ENCODE measurements at places on chromosomes 4 and X. TPM values are rescaled to one million over a fixed set of nuclear protein-coding genes. Genes with fewer than 3 reads are reported as not detected.

DNA sequence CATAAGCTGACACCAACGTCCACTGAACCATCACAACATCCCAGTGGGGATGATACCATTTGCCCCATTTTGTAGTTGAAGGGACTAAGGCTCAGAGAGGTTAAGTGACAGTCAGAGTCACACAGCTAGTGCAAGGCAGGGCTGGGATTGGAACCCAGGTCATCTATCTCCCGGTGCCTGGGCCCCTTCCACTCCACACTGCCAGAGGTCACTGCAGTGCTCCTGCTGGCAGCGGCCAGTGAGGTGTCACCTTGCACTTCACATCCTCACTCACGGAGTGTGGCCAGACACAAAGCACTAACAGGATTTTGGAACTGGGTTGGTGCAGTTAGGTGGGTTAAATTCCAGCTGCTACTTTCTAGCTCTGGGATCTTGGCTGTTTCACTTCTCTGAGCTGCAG is 118.7 kb downstream of the ENPP6 start:
- no peak for ATAC-seq

Gene CABS1
- total RNA-seq, result not detected

DNA sequence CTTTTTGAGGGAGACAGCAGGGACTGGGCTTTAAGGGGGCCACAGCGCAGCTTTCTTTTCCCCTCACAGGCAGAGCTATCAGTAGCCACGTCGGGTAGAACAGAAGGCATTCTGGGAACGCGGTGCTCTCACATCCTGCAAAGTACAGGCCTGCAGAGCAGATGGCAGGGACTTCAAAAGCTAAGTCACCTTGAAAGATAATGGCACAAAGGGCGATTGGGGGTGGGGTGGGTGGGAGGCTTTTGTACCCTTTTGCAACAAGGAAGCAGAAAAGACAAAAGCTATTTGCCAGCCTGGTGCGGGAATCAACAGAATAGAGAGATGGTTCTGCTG is 93.9 kb downstream of the PHKA2 start:
- no peak for ATAC-seq

Gene ARHGEF38
- total RNA-seq, result not detected

Gene TRIM75
- not detected for total RNA-seq

GRCh38 chr4:174365018-174365587 is 81.4 kb downstream of the CEP44 start:
- no peak for ATAC-seq

Gene GPRIN3
- total RNA-seq, result 43.5 TPM

DNA sequence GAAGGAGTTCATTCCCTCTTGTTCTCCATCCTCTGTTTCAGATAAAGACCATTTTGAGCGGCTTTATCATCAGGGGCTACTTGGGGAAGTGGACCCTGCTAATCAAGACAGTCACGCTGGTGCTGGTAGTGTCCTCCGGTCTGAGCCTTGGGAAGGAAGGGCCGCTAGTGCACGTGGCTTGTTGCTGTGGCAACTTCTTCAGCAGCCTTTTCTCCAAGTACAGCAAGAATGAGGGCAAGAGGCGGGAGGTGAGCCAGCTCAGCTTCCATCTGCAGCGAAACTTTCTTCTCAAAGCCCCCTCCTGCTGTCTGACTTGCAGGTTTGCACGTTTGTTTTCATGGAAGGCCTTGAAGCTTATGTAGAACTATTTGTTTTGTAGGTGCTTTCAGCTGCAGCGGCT is 49.5 kb downstream of the CLCN4 start:
- no peak for ATAC-seq

DNA sequence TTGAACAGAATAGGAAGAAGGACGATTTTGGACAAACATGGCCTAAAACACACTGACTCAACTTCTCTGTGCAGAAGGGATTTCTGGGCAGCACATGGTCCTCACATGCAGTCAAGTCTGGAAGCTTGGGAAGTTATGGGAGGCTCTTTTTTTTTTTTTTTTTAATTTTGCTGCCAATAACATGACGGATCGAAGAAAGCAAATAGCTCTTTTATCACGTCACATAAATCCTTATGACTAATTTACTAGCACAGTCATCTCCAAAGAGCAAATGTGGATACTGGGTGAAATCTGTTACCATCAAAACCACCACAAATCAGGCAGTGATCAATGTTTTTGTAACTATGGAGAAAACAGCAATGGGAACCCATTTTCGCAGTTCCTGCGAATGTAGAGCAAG is 193.3 kb upstream of the FAM9B start:
- ATAC-seq, result peak; percentile 34

DNA sequence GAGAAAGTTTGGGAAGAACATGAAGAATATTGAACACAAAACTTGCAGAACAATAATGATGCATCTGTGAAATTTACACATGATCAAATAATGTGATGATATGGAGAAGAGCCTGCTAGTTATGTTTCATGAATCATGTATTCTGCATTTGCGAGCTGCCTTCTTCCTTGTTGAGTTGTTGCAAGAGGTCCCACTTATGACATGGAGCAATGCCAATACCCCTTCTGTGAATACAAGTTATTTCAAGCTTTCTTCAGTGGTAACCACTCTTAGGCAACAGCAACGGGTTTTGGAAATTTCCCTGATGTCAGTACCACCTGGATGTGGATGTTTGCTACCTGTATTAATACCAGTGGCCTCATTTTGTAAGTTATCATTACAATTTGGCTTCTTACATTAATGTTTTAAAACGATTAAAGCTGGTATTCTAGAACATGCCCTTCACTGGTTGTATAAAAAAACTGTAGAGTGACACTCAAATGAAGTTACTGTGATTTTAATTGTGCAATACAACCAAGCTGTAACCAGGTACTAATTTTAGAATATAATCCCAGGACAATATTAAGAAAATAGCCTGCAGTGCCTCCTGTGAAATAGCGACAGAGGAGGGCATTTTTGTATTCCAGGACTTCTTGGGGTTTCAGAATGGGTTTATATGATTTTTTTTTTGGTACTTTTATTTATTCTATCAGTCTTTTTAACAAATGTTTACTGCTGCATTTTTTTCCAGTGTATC is 25.3 kb downstream of the IQCM start:
- ATAC-seq, result no peak

- no peak for ATAC-seq
Measured at GRCh38 chr4:4408132-4408523, 21.2 kb downstream of the NSG1 start.

DNA sequence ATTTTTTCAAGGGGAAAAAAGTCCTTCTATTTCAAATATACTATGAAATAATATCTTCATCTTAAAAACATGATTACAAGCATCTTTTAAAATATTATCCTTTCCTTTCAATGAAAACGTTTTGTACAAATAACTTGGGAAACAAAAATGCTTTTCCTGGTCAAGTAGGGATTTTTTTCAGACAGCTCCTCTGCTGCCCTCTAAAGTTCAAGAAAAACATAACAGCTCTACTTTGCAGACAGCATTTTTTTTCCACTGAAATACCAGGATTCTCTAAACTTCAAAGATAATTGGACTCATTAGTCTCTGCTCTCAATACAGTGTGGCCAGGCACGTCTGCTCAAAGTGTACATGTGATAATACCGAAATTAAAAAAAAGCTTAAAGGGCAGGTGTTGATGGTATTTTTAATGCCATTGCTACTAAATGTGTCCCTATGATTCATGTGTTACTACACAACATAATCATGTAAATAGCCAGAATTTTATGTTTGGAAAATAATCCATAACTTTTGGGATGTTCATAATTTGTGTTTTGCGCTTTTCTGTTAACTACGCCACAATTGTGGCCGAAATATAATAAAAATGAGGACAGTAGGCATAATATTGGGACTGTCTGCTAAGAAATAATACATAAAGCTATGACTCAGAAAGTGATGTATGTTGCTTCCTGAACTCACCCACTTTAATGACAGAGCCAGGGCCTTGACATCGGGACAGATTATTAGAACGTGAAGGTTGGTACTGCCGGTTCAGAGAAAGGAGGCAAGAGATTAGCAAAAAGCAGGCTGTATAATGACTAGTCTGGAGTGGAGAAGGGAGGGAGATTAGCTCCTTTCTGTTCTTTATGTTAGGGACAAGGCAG is 478.9 kb downstream of the KCNIP4 start:
- ATAC-seq, result no peak

DNA sequence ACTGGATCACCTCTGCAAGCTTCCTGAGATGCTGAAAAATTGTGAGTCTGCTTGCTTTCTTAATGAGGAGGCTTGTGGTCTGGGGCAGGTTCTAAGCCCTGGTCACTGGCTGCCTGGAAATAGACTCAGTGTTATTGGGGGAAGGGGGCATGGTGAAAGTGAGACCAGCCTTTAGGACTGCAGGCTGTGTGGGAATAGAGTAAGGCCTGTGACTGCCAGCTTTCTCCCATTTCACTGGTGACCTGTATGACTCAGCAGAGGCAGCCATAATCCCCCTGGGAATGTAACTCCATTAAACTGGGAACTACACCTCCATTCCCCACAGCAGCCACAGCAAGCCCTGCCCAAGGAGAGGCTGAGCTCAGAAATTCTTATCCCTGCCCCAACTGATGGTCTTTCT is 55.9 kb upstream of the IL15 start:
- no peak for ATAC-seq

DNA sequence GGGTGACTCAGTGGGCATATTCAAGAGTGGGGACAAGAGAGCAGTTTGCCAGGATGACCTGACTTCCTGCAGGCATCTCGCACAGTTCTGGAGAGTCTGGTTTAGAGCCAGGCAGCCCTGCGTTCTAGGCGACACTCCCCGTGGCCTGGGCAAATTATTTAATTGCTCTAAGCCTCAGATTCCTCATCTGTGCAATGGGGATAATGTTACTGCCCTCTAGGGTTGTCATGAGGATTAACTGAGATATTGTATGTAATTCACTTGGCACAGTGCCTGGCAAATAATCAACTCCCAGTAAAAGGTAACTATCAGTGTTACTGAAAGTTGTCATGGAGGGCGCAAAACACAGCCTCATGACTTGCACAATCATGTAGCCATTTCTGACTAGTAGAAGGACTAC is 48.8 kb upstream of the PITX2 start:
- ATAC-seq, result no peak

Gene BMP15
- not detected for total RNA-seq

DNA sequence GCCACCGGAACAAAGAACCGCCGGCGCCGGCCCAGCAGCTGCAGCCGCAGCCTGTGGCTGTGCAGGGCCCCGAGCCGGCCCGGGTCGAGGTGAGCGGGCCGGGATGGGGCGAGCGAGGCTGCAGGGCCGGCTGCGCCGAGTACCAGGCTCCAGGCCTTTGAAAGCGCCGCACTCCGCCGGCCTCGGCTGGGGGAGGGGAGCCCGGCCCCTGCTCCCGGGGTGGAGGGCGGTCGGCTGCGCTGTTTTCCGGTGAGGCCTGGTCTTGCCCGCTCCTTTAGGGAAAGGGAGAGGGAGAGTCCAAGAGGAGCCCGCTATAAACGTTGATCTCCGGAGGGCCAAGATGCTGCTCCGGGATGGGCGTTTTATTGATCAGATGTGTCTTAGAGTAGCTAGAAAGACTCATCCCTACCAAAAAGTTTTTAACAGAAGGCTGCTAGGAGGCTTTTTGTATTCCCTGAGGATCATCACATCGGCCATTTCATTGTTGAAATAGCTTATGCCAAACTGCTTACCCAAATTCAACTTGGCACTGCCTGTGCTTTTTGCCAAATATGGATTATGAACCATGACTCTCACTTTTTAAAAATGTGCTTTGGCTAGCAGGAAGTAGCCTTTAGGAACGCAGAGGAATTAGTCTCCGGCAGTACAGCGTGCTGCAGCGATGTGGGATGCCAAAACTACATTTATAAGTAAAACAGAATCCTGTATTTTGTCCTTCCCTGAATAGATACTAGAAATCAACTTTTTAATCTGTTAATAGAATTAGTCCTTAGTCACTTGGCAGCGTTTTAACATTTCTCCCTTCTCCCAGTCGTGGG is 760 bp downstream of the TMEM165 start:
- peak; percentile 13 for ATAC-seq

DNA sequence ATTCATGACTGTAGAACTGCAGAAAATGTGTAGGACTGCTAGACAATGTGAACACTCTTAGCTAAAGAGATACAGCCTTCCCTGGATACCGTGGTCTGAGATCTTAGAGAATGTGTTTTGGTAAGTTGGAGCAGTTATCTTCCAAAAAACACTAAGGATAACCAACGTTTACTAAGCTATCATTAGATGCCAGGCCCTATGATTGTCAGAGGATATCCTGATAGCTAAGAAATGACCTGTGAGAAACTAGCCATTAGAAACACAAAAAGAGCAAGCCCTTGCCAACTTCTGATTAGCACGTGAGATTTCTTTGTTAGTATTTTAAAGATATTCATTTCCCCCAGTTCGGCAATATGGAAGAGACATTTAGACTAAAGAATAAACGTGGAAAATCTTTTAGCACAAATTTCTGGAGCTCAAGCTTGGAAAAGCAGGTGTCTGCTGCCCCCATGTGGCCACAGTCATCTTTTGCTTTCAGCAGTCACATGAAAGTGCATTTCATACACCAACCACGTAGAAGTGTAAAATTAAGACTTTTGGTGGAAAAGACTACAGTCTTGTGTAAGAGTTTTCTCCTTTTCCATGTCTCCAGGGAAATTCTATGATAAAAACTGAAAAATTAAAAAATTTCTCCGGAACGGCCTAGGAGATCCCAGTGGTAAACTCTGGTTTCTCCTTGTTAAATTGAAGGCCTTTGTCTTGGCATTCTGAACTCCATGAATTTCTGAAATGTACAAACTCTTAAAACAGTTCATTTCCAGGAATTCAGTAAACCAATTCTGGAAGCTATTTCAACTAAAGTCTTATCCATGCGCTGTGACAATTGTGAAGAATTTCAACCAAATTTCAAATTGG is 136.4 kb downstream of the ZNF674 start:
- ATAC-seq, result no peak

DNA sequence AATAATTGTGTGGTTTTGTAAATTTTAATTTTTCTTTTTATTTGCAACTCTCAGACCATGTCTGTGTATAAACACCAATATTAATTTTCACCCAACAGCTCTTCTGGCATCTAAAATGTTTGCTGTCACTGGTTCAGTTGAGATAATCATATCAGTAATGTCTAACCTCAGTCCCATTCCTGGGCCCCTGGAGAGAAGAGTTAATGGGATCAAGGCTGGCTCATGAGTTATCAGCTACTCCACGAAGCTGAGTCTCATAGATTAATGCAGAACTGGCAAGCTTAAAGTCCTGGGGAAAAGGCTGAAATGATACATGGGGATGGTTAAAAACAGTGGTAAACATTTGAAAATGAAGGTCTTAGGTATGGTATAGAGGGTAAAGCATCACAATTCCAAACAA is 28.4 kb upstream of the TSPAN5 start:
- no peak for ATAC-seq

- ATAC-seq, result no peak
Measured at GRCh38 chr4:99753931-99754330, 62.7 kb upstream of the DAPP1 start.

GRCh38 chrX:98432413-98432812 is 1548.7 kb downstream of the RPA4 start:
- no peak for ATAC-seq

GRCh38 chr4:4457803-4458553 is 71.1 kb downstream of the NSG1 start:
- no peak for ATAC-seq

DNA sequence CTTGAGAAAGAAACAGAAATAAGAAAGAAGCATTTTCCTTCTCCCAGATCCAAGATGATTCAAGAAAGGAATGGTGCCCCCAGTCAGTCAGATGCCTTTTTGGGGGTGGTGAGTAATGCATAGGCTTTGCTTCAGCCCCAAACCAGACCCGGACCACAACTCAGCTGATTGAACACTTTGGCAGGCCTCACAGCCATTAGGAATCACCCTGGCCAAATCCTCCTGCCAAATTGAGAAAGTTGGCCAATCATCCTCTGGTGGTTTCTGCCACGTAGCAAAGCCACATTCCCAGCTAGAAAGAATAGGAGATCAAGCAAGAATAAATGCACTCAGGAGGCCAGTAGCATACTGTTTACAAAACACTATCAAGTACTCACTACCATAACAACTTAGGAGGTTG is 33.7 kb downstream of the FRMD7 start:
- ATAC-seq, result no peak

All from activated T-helper 17 cell treated with anti-CD3 and anti-CD28 coated beads, Interleukin-2, amount 50 U/mL, for 72 hours (primary cell).